ENCODE measurements at places on chromosomes 3 and 15.

- no peak for DNase-seq
Measured at GRCh38 chr15:68620721-68621527, 42.1 kb downstream of the CORO2B start.

DNA sequence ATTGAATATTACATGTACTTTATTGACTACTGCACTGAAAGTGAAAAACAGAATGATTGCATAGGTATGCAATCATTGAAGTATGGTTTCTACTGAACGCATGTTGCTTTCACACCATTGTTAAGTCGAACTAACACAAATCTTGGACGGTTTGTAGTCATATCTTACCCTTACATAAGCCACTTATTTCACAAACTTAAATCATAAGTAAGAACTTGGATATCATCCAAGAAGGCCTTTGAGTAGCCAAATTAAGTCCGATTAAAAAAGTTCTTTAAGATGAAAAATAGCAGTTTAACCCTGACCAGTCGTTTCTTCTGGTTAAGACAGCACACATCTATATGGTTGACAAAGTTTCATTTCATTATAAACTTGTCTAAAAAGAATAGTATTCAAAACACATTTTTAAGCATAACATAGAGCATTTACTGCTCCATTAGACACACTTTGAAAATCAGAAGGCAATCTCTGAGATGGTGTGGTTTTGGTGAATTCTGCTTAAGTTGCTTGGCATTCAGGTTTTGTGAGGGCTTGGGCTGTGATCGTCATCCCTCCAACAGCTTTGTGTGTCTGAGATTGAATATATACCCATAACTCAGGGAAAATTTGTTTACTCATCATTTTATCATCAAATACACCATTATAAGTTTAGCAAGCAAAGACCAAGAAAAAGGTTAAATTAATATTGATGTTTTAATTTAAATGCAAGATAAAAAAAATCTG, 92.2 kb downstream of the NFKBIZ start:
- DNase-seq: no peak

DNA sequence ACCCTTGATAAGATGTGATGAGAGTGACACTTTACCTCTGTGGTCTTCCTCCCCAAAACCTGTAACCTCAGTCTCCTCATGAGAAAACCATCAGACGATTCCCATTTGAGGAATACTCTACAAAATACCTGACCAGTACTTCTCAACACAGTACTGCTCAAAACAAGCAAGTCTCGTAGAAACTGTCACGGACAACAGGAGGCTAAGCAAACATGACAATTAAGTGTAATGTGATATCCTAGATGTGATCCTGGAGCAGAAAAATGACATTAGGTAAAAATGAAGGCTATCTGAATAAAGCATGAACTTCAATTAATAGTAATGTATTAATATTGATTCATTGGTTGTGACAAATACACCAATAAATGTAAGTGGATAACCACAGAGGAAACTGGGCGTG, 113.6 kb downstream of the CACNA2D3 start:
- DNase-seq: no peak

DNA sequence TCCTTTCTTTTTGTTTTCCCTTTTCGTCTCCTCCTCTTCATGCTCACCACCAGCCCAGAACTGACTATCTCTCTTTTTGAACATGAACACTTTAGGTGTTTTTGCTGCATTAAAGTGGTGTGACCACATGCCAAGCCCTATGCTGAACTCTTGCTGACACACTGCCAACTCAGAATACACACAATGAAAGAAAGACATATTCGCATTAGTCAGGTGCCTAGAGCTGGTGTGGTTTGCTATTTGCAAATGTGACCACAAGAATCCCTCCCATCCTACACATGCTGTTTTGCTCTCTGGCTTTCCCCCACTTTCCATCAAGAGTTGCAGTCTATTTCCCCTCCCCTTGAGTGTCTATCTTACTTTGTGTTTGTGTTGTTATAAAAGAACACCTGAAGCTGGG, 967.8 kb upstream of the CFAP20DC start:
- no peak for DNase-seq

- DNase-seq: no peak
Measured at GRCh38 chr3:187207062-187207461, 9.8 kb downstream of the RTP1 start.
